Neural progenitor cell (in vitro differentiated cells): ENCODE measurements at places on chromosomes 1 and 21.

DNA sequence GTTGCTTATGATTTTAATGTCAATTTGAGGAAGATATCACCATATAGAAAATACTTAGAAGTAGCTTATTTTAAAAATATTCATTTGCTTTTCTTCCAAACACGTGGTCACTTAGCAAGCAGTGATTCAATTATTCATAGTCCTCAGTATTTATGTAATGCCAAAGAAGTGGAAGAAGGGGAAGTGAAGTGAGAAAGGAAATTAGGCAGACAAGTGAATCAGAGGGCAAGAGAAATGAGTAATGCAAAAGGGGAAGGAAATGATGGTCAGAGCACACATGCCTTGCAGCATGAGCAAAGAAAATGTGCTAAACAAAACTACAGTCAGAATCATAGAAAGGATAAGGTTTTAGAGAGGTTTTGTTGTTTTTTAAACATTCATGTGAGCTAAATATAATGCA lies 31.8 kb downstream of the SDCCAG8 start:
- H3K4me3 ChIP-seq, result no peak overlapping the region
- H3K36me3 ChIP-seq, result no peaks in the 10 kb centered on the region
- H3K27me3 ChIP-seq, result no peaks in the 10 kb centered on the region

DNA sequence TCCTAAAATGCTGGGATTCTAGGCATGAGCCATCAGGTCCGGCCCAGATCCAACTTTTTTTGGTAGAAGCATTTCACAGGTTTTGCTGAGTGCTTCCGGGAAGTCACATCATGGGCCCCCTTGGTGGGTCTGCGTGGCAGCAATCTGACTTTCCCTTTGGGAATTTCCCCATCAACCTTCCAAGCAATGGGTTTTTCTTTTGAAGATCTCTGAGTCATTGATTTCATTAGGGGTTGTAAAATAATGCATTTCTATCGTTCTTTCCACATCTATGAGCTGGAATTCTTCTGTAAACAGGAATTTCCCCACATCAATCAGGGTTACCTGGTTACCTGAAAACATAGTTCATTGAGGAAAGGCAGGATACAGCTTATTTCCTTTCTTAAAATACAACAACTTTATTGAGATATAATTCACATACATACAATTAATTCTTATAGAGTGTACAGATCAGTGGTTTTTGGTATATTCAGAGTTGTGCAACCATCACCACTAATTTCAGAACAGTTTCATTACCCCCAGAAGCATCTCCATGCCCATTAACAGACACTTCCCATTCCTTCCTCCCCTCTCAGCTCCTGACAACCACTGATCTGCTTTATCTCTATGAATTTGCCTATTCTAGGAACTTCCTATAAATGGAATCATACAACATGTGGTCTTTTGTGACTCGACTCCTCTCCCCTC lies 9.9 kb upstream of the ZBTB17 start:
- H3K4me1 ChIP-seq, result no peaks in the 10 kb centered on the region
- DNase-seq, result no peak
- H3K4me3 ChIP-seq, result no peak overlapping the region
- peaks cover 12% of the 10 kb centered on the region for H3K27me3 ChIP-seq
- H3K27ac ChIP-seq, result no peak overlapping the region

- H3K36me3 ChIP-seq, result no peaks in the 10 kb centered on the region
- no peaks in the 10 kb centered on the region for H3K27me3 ChIP-seq
- no peak overlapping the region for H3K4me3 ChIP-seq
- no peak overlapping the region for H3K27ac ChIP-seq
These were observed 88.5 kb upstream of the BCL9 start for GRCh38 chr1:147452809-147453208.

- no peaks in the 10 kb centered on the region for H3K4me1 ChIP-seq
- no peak overlapping the region for H3K4me3 ChIP-seq
These were observed 253.4 kb upstream of the ST6GALNAC5 start for GRCh38 chr1:76613886-76614285.

DNA sequence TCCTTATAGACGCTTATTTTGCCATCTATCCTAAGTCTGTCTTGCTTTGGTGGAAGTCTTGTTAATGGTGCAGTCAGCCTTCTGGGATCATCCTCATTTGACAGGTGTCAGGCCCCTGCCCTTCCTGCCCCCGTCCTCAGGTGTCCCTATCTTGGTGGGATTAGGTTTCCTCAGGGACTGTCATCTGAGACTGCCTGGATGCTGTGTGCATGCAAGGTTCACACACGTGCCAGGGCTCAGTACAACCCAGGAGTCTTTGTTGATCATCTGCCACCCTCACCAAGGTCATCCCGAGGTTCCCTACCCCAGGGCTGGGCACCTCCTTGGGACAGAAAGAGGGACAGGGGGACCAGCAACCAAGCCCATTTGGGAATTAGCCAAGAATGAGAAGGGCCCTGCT lies 18.0 kb downstream of the PADI2 start:
- DNase-seq, result no peak
- H3K4me3 ChIP-seq, result no peak overlapping the region
- H3K36me3 ChIP-seq, result no peaks in the 10 kb centered on the region
- no peak overlapping the region for H3K27ac ChIP-seq
- no peaks in the 10 kb centered on the region for H3K27me3 ChIP-seq

GRCh38 chr1:17230106-17230505 lies 18.8 kb upstream of the PADI3 start:
- no peaks in the 10 kb centered on the region for H3K27me3 ChIP-seq
- no peaks in the 10 kb centered on the region for H3K36me3 ChIP-seq
- no peaks in the 10 kb centered on the region for H3K4me1 ChIP-seq
- no peak overlapping the region for H3K4me3 ChIP-seq
- H3K27ac ChIP-seq, result no peak overlapping the region

- H3K4me1 ChIP-seq, result no peaks in the 10 kb centered on the region
- no peak overlapping the region for H3K27ac ChIP-seq
- no peak for DNase-seq
- no peaks in the 10 kb centered on the region for H3K27me3 ChIP-seq
- H3K4me3 ChIP-seq, result no peak overlapping the region
These were observed 20.8 kb upstream of the ENSA start for GRCh38 chr1:150650193-150650592.

DNA sequence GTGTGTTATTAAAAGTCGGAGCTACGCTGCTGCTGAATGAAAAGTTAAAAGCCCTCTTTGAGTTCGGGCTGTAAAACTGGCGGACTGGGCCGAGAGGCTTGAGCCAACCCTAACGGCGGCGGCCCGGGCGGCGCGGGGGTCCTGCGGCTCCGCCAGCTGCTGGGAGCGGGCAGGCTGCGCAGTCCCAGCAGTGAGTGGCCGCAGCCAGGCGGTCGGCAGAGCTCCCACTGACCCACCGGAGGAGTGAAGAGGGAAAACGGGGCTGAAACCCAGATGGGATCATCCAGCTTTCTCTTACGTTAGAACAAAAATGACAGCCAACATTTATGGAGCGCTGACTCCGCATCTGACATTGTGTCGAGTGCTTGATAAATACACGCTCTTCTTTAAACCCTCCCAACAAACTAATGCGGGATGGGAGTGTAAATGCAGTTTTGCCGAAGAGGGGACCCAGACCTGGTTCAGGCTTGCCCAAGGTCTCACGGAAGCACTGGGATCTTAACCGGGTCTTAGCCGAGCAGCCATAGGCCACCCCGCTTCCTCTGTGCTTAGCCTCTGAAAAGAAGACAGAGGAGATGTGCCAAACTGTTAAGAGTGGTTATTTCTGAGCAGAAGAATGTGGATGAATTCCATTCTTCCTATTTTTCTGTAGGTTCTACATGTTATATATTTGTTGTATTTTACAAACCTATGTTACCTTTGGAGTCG lies 3.5 kb downstream of the GRHL3 start:
- peaks cover 93% of the 10 kb centered on the region for H3K27me3 ChIP-seq
- H3K36me3 ChIP-seq, result no peaks in the 10 kb centered on the region

DNA sequence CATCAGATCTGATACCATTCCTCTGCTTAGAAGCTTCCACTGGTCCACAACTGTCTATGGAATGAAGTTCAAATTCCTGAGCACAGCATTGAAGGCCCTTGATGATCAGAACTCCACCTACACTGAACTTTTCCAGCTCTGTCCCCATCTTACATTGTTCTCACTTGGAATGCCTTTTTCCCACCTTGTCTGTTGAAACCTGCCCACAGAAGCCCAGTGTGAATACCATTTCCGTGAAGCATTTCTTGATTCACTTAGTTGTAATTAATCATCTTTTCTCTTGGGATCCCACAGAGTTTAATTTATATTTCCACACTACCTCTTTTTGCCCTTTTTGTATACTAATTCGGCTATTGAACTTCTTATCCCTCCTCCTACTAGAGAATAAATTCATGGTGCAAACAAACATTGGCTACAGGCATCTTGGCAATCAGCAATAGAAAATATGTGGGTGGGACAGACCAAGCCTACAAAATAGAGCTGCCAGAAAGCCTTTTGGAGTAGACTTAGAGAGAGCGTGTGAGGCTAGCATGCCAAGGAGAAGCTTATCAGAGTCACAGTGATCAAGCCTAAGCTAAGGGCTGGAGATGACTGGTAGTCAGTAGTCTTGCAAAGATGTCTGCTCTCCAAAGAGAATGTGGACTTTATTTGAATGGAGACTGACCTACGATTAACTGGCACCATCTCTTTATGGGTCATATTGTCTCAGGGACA lies 26.1 kb downstream of the NHLH2 start:
- no peaks in the 10 kb centered on the region for H3K4me1 ChIP-seq
- H3K36me3 ChIP-seq, result no peaks in the 10 kb centered on the region
- DNase-seq, result no peak
- no peak overlapping the region for H3K4me3 ChIP-seq
- no peak overlapping the region for H3K27ac ChIP-seq
- no peaks in the 10 kb centered on the region for H3K27me3 ChIP-seq
